ENCODE measurements at places on chromosomes 7 and 10.

GRCh38 chr10:8416192-8416701 lies 361.8 kb downstream of the GATA3 start:
- no peak for DNase-seq

GRCh38 chr10:12869427-12869826 lies 132.1 kb downstream of the CCDC3 start:
- no peak for DNase-seq

DNA sequence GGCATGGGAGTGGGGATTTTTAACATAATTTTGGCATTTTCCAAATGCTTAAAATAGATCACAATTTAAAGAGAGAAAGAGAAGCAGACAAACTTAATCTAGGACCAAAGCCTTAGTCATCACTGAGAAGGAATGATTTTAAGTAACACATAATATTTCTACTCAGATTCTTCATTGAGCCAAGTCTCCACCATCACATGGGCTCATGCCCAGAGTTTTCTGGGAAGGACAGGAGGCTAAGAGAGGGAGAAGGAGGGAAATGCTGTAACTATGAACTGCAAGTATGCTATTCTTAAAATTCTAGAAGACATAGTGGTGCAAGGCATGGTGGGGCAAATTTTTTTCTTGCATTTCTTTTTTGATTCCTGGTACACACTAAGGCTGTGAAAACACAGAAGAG lies 23.8 kb upstream of the UBE2D1 start:
- DNase-seq, result no peak

- DNase-seq, result no peak
Measured at GRCh38 chr10:78808286-78808685, 260.5 kb upstream of the ZMIZ1 start.

DNA sequence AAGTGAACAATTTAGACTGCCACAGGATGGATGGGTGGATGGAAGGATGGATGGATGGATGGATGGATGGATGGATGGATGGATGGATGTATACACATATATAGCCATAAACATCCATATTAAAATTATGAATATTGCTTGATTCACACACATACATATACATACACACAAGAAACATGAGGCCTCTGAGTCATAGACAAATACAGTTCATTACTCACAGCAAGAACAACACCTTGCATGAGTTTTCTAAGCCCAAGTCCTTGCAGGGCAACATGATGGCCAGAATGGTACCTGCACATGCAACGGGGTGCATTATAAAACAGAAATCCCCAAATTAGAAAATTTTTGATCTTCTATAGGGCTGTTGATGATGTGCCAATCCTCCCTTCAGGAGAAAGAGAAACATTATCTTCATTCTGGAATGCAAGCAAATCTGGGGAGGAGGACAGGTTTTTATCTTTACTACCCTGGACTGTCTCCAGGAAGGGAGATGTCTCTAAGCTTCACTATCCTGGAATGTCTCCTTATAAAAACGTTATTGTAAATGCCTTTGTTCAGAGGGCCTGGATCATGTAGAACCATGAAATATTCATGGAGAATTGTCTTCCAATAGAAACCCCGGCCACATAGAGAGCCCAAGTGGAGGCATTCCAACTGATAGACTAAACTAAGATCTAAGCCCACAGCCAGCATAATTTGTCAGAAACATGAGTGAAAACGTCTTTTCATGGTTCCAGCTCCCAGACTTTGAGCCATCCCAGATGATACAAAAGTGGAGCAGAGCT lies 238.6 kb upstream of the LRRN3 start:
- DNase-seq, result no peak

DNA sequence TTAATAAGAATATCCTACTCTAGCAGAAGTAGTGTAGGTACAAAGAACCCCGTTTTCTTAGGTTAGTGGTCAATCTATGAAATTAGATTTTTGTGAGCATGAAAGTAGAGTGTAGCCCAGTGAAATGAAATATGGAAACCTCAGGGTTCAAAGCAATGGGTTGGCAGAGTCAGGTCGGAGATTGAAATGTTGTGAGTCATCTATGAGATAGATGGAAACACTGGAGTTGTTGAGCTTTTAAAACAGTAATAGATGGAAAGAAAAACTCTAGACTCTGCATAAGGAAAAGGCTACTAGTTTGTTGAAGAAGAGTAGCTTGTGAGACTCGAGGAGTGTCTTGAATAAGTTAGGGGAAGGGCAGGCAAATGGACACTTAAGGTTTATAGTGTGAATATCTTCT lies 251.9 kb downstream of the EXOC4 start:
- DNase-seq, result no peak

DNA sequence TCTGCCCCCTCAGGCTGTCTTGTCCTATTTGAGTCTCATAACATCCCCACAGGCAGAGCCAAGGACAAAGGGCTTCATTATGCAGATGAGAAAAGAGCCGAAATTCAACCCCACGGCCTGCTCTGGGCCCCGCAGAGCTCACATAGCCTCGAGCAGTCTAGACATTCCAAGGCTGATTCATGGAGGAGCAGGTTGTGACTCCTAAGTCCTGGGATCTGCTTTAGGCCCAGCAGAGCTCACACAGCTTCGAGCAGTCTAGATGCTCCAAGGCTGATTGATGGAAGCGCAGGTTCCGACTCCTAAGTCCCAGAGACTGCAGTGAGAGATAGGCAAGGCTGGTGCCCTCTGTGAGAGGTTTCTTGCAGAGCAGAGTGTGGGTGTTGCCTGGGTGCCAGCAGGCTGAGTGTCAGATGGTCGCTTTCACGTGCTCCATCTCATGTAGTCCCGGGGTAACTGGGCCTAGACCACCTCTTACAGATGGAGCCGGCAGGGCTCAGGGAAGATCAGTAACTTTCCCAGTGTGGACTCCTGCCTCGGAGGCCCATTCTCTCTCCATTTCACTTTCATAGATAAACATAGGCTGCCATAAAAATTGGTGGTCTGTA lies 436.1 kb upstream of the FOXK1 start:
- no peak for DNase-seq

- no peak for DNase-seq
Measured at GRCh38 chr10:14439451-14440259, 108.9 kb upstream of the FRMD4A start.

DNA sequence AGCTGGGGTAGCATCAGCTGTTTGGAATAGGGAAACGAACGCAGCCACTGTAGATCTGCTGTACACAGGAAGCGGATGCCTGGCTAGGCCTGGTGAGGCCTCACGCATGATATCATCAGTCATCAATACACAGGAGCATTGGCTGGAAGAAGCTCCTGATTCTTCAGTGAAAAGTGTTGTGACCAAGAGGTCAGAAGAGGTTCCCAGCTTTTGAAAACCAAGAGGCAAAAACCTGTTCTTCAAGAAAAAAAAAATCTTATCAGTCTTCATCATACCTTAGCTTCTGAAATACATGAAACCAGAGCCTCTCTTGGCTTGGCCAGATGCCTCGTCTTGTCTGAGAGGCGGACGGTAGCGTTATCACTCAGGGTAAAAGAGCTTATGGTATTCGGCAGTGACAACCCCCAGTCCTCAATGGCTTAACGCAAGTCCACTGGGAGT lies 139.3 kb upstream of the TCF7L2 start:
- no peak for DNase-seq

DNA sequence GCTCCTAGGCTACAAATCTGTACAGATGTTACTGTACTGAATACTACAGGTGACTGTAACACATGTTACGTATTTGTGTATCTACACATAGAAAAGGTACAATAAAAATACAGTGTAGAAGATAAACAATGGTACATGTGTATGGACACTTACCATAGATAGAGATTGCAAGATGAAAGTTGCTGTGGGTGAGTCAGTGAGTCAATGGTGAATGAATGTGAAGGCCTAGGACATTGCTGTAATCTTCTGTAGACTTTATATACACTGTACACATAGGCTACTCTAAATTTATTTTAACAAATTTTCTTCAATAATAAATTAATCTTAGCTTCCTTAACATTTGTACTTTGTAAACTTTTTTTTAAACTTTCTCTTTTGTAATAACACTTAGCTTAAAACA lies 205.6 kb downstream of the RNLS start:
- no peak for DNase-seq

- DNase-seq, result no peak
Measured at GRCh38 chr7:139674341-139674740, 103.5 kb downstream of the HIPK2 start.

GRCh38 chr7:37901236-37901827 lies 15.3 kb downstream of the SFRP4 start:
- peak; percentile 66 for DNase-seq

DNA sequence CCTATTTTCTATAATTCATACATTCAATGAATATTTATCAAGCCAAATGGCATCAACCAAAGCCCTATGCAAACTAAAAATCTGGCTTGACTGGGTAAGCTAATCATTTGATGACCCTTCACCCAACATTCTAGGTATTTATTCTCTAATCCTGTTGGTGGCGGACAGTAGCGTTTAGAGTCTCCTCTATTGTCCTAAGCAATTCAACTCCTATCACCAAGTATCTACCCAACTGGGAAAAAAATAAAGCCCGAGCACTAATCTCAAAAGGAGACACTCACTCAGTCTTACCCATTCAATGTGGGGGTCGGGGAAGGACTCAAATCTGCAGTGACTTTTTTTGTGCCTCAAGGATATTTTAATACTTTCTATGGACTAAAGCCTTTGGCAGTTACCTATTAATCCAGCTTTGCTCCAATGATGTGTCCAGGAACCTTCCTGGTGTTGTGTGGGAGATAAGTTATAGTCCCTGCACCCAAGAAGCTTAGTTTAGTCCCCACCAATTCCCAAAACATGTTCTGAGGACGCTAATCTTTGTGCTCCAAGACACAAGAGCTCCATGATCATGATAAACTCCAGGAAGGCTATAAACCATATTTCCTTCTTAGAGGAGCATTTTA lies 30.6 kb downstream of the DNMBP start:
- DNase-seq, result no peak

- no peak for DNase-seq
Measured at GRCh38 chr10:129046962-129047361, 420.1 kb upstream of the MGMT start.

- DNase-seq, result no peak
Measured at GRCh38 chr7:16594676-16595075, 50.9 kb downstream of the ANKMY2 start.

DNA sequence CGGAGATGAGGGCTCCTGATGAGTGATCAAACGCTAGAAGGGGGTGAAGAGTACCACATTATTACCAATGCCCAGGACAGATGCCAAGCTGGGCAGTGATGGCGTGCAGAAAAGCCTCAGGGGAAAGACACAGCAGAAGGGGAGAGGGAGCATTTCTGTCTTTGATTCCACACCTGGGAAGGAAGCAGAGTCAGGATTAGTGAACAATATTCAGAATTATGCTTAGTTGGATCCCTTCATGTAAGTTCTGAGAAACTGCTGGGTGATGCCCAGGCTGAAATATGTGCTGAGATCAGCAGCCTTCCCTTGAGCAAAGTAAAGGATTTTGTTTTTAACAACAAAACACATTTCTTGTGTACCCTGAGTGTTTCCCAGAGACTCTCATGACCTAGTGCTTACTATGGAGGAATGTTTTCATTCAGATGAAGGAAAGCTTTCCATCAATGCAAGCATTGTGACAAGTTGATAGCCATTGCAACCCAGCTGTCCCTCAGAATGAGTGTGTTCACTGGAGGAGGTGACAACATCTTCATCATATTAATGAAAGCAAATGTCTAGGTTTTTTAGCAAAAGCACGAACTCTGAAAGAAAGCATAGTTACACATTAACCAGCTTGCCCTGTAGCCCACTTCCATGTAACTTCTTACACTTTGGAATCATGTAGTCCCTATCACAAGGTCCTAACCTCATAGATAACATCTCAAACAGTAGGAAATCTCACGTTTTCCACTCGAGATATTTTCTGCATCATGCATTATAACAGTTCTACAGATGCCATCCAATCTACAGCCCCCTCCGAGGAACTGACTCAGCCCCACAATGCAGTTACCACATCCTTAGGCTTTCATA lies 23.8 kb upstream of the AKR1C1 start:
- no peak for DNase-seq

DNA sequence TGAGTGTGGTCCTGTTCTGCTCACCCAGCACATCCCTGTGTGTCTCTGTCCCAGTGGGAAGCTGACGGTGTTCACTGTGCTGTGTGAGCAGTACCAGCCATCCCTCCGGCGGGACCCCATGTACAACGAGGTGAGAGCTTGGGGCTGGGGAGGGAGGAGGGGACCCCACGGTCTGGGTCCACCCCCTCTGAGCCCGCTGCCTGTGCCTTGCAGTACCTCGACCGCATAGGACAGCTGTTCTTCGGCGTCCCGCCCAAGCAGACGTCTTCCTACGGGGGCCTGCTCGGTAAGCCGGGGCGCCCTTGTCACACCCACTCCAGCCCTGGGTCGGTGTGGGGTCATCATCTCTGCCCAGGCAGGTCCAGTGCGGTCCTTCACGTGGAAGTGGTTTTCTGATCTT lies 17.3 kb downstream of the GET4 start:
- no peak for DNase-seq

DNA sequence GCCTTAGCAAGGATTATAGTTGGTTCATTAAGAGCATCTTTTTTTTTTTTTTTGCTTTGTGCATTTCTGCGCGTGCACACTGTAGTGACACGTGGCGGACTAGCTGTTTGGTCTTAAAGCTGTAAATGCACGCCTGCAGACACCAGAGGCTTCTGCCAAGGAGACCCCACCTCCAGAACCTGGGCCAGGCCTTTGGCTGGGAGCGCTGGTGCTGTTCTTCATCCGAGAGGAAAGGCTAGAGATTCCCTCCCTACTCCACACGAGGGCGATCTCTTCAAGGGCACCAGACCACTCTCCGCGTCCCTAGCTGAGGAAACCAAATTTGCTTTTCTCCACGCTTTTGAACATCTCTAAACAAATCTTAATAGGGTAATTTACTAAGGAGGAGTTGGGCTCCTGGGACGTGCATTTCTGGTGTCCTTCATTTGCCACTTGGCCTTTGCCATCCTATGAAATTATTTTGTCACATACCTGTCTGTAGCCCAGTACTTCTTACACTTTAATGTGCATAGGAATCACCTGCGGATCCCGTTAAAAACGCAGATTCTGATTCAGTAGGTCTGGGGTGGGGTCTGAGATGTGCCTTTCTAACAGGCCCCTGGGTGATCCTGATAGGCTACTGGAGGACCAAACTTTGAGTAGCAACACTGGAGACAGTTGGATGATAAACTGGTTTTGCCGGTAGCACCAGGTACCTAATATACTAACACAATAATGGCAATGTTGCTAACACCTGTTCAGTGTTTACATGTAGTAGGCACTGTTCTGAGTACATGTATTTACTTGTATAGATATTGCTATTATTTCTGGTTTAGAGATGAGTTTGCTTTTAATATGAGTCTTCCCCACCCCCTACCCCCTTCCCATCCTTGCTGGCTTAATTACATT lies 1.3 kb upstream of the SLC26A5 start:
- DNase-seq, result peak; percentile 50

GRCh38 chr7:87876869-87877234 lies 559 bp downstream of the DBF4 start:
- peak; percentile 74 for DNase-seq
